ENCODE measurements at places on chromosomes 13 and 19.

GRCh38 chr19:42269478-42270345 is 660 bp downstream of the CIC start:
- DNase-seq: no peak

DNA sequence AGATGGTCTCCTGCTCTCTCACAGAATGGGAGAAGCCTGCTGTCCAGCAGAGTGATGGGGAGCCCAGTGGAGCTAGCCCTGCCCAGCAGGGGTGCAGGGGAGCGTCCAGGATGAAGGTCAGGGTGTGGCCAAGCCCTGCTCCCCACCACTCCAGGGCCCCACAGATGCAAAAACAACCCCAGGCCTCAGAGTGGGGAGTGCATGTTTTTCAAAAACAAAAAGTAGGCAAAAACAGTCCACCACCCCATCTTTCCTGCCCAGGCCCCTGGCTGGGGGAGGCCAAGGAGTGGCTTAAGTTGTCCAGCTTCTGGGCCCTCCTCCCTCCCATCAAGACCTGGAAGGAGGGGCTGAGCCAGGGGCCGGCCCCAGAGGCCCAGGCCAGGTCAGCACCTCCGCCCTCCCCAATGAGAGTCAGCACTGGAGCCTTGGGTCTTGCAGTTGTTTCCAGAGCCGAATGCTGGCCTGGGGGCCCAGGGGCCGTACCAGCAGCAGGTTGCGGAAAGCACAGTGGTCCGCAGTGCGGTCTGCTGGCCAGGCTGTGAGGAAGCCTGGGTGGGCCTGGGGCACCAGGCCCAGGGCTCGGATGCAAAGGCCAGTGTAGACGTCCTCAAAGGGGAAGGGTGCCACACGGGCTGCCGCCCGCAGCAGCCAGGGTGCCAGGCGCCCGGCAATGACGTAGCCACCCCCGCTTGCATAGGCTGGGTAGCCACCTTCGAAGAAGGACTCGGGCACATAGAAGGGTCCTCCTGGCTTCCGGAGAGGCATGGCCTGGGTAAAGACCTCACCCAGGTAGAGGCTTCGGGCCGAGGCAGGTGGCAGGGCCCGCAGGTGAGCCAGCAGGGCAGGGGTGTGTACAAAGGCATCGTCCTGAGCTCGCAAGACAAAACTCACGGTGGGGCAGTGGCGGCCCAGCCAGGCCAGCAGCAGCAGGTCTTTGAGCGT is 1.7 kb downstream of the B3GNT8 start:
- DNase-seq: no peak

DNA sequence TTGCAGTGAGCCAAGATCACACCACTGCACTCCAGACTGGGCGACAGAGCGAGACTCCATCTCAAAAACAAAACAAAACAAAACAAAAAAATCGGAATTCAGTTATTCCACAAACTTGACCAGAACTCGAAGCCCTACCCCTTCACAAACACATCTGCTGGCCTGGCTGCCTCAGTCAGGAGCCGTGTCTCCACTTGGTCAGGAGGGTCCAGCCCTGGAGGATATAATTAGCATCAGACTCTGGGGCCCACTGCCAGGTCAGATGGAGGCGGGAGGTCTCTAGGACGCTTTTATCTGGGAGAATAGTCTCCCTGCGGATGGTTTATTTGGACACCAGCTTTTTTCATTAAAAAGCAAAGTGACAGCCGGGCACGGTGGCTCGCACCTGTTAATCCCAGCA is 8.0 kb downstream of the ELL start:
- DNase-seq: no peak

DNA sequence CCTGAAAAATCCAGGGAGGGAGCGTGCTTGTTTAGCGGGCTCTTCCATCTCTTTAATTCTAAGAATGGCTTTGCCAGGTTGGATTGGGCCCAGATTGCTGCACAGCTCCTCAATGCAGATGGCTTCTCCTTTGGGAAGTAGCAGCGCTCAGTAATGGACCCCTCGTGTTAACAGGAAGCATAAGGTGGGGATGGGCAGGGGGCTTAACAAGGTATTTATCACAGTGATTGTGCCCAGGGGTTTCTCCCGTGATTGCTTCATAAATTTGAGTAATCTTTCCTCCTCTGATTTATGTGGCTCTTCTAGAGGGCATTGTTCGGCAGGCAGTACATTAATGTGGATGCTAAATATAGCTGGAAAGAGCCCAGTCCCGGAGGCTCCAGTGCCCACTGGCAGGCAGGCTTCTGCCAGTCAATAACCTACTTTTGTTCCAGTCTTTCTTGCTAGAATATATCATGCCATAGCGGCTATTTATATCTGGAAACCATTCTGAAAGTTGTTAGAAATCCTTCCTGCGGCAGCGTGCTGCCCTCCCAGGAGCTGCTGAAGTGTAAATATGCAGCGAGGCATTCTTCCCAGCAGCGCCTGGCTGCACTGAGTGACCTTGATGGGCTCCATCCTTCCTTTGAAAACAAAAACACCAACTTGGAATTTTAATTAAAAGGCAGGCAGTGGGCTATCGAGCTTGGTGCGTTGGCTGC is 65.0 kb downstream of the FGF9 start:
- no peak for DNase-seq

DNA sequence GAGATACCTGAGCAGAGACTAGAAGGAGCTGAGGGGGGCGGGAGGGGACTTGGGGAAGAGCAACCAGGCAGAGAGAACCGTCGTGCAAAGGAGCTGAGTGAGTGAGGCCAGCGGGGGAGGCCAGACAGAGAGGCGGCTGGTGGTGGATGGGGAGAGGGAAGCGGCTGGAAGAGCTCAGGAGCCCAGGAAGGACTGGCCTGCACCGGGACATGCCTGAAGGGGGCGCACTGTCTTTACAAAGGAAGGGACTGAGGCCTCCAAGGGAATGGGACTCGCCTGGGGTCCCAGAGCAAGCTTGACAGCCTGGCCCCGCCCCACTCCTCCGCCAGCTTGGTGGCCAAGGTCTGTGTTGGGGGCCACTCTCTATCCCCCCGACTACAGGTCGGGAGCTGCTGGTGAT is 14.9 kb downstream of the ONECUT3 start:
- DNase-seq: no peak

GRCh38 chr13:41700790-41701310 is 243.5 kb downstream of the RGCC start:
- DNase-seq: no peak

DNA sequence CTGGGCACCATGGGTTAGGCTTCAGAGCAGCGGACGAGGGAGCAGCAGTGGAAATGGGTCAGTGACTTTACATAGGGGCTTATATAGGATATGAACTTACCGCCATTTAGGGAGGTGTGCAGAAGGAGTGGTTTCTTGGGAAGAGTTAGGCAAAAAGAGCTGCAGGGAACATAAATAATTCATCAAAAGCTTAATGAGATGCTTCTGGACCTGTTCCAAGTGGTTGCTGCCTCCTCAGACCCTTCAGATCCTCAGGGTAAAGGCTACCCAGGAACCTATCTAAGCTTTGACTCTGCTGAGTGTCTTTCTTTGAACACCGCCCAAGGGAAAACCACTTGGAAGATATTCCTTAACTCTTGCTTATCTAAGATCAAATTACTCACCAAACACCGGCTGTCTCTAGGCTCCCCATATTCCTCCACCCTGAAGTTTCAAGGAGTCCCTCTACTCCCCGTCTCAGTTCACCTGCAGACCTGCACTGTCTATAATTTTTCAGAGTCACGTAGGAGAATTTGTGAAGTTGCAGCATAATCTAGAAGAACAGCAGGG is at the start of gene IGFL4:
IGFL4 (minus strand) TSS at position 51 of the 549 bp plus-strand sequence; CDS start at position 11, 40 bp downstream.
- no peak for DNase-seq

- DNase-seq: no peak
These were observed 1.6 kb upstream of the RGL3 start for GRCh38 chr19:11420429-11421370.

GRCh38 chr13:109704771-109705635 is 81.4 kb downstream of the IRS2 start:
- DNase-seq: no peak

GRCh38 chr13:35210261-35210660 is 266.2 kb downstream of the MAB21L1 start:
- DNase-seq: no peak

DNA sequence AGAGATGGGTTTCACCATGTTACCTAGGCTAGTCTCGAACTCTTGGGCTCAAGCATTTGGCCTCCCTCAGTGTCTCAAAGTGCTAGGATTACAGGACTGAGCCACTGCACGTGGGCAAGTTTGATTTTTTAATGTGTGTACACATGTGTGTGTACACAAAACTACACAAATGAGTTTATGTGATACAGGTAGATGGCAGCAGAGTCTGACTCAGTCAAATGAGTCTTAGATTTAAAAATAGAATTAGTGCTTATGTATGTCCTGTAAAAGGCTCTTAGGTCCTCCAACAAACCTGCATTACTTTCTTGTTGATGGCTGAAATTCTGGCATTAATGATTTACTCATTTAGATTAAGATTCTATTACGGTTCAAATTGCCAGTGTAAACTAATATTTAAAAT is 293.7 kb downstream of the PCDH17 start:
- no peak for DNase-seq

Data from stimulated activated CD4-positive, alpha-beta T cell treated with anti-CD3 and anti-CD28 coated beads, Interleukin-1b, Interleukin-23, amount 100 ng/mL, for 1 hour (primary cell).